Left lung (tissue), 14 donors: ENCODE measurements at places on chromosomes 13 and 19. TPM values are rescaled to one million over a fixed set of nuclear protein-coding genes. Genes with fewer than 3 reads are reported as not detected.

Gene CYP4F22
- not detected for polyA plus RNA-seq

Gene GRIN3B
- 0.60 TPM for polyA plus RNA-seq

Gene GTF2F1
- 99.1 TPM for polyA plus RNA-seq

Gene USHBP1
- 12.1 TPM for polyA plus RNA-seq

Gene PSG7
- not detected for polyA plus RNA-seq

Gene DAND5
- 0.34 TPM for polyA plus RNA-seq

Gene COL5A3
- 4.5 TPM for polyA plus RNA-seq

Gene FIZ1
- 22.6 TPM for polyA plus RNA-seq

Gene ZFP82
- 14.5 TPM for polyA plus RNA-seq

Gene TEX26
- 1.3 TPM for polyA plus RNA-seq

Gene CRX
- polyA plus RNA-seq, result 0.07 TPM

DNA sequence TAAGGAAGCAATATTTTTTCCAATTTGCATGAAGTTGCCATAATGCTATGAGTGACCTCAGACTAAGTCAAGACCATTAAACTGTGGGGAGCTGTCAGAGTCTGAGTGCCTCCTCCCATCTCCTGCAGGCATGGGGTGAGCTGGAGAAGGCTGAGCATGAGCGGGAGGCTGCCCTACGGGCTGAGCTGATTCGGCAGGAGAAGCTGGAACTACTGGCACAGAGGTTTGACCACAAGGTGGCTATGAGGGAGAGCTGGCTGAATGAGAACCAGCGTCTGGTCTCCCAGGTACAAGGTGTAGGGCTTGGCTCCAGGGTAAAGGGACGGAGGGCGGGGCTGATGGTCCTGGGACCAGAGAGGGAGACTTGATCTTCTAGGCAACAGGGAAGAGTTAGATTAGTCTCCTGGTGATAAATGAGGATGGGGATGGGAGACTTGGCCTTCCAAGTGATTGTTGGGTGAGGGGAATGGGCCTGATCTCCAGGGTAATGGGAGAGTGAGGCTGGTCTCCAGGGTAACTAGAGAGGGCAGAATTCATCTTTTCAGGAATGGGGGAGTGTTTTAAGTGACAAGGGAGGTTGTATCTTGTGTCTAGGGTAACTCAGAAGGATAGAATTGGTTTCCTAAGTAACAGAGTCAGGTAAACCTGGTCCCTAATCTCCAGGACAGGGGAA lies 36.0 kb downstream of the SPTBN4 start:
- no peak overlapping the region for H3K27ac ChIP-seq
- H3K36me3 ChIP-seq, result no peaks in the 10 kb centered on the region
- no peak for DNase-seq

GRCh38 chr13:43221611-43222010 lies 198.2 kb downstream of the DNAJC15 start:
- H3K36me3 ChIP-seq, result no peaks in the 10 kb centered on the region
- DNase-seq, result no peak
- H3K4me1 ChIP-seq, result no peaks in the 10 kb centered on the region
- no peaks in the 10 kb centered on the region for H3K27me3 ChIP-seq
- H3K27ac ChIP-seq, result no peak overlapping the region

- peaks cover 38% of the 10 kb centered on the region for H3K4me1 ChIP-seq
- H3K4me3 ChIP-seq, result no peak overlapping the region
- peak overlapping the region; percentile 77 for H3K27ac ChIP-seq
- H3K36me3 ChIP-seq, result peaks cover 57% of the 10 kb centered on the region
- no peak for DNase-seq
Measured at GRCh38 chr19:2273356-2274184, 8.4 kb downstream of the PEAK3 start.

GRCh38 chr13:58318495-58319167 lies 687.1 kb downstream of the PCDH17 start:
- no peaks in the 10 kb centered on the region for H3K4me1 ChIP-seq
- no peak overlapping the region for H3K27ac ChIP-seq
- no peaks in the 10 kb centered on the region for H3K27me3 ChIP-seq
- no peak for DNase-seq

GRCh38 chr19:11578258-11579142 lies 1.1 kb upstream of the ACP5 start:
- H3K27ac ChIP-seq, result peak overlapping the region; percentile 80
- H3K27me3 ChIP-seq, result no peaks in the 10 kb centered on the region
- H3K36me3 ChIP-seq, result no peaks in the 10 kb centered on the region
- H3K4me1 ChIP-seq, result no peaks in the 10 kb centered on the region
- H3K4me3 ChIP-seq, result peak overlapping the region; percentile 56

GRCh38 chr19:48378194-48378570 lies 13.2 kb downstream of the KDELR1 start:
- H3K27me3 ChIP-seq, result no peaks in the 10 kb centered on the region
- peaks cover 21% of the 10 kb centered on the region for H3K36me3 ChIP-seq
- no peak overlapping the region for H3K27ac ChIP-seq
- H3K4me1 ChIP-seq, result peaks cover 6% of the 10 kb centered on the region
- H3K4me3 ChIP-seq, result no peak overlapping the region

GRCh38 chr13:32427852-32428580 lies at the start of gene N4BP2L1:
TSS of gene N4BP2L1 (minus strand) at chr13:32428130. CDS start at chr13:32428082, 48 bp downstream.
- H3K4me1 ChIP-seq, result peaks cover 4% of the 10 kb centered on the region
- H3K27ac ChIP-seq, result peak within 1 kb of the TSS; percentile 84
- H3K4me3 ChIP-seq, result peak within 1 kb of the TSS; percentile 76
- no peaks in the 10 kb centered on the region for H3K36me3 ChIP-seq

DNA sequence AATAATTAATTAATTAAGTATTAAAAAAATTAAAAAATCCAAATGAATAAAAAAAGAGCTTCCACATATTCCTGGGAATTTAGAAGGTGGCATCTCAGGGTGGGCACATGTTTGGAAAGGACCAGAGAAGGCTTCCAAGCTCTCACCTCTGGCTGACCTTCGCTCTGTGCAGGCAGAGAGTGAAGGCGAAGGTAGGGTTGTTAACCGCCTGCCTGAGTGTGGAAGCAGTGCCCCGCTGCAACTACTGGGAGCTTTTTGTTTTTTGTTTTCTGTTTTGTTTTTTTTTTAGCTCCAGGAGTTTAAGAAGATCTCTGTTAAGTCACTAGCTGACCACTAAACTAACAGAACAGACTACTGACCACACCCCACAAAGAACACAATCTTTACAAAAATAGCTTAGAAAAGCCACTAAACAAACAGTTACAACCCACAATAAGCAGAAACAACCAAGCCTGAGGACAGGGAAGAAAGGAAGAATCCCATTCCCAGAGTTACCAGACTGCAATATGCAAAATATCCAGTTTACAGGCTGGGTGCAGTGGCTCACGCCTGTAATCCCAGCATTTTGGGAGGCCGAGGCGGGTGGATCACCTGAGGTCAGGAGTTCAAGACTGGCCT lies 11.4 kb downstream of the ZNF541 start:
- no peaks in the 10 kb centered on the region for H3K4me1 ChIP-seq
- H3K36me3 ChIP-seq, result no peaks in the 10 kb centered on the region
- H3K4me3 ChIP-seq, result no peak overlapping the region

GRCh38 chr19:7297742-7298141 lies 3.5 kb upstream of the INSR start:
- peaks cover 9% of the 10 kb centered on the region for H3K4me1 ChIP-seq
- no peak overlapping the region for H3K27ac ChIP-seq
- no peaks in the 10 kb centered on the region for H3K36me3 ChIP-seq
- no peak for DNase-seq
- H3K27me3 ChIP-seq, result no peaks in the 10 kb centered on the region
- H3K4me3 ChIP-seq, result no peak overlapping the region

DNA sequence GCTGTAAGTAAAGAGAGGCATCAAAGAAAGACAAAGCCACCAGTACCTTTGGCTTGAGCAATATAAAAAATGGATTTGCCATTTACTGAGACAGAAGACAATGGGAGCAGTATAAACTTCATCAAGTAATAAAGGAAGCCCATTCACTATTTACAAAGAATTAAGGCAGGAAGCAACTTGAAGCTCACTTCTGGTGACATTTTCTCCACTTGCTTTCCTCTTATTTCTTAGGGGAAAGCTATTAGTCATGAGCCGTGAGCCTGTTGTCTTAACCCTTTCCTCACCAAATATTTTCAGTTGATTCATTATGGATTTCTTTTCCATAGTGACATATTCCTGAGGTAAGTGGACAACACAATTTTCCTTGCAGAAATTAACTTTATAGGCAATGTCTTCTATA lies 156.8 kb downstream of the DNAJC3 start:
- H3K4me3 ChIP-seq, result no peak overlapping the region
- no peak for DNase-seq
- H3K36me3 ChIP-seq, result no peaks in the 10 kb centered on the region
- H3K27me3 ChIP-seq, result no peaks in the 10 kb centered on the region
- H3K4me1 ChIP-seq, result peaks cover 4% of the 10 kb centered on the region
- H3K27ac ChIP-seq, result no peak overlapping the region

GRCh38 chr19:54197121-54197520 lies 3.5 kb upstream of the RPS9 start:
- DNase-seq, result no peak
- H3K27me3 ChIP-seq, result no peaks in the 10 kb centered on the region
- H3K4me3 ChIP-seq, result no peak overlapping the region
- H3K4me1 ChIP-seq, result peaks cover 11% of the 10 kb centered on the region
- H3K27ac ChIP-seq, result no peak overlapping the region

- H3K27me3 ChIP-seq, result no peaks in the 10 kb centered on the region
- no peaks in the 10 kb centered on the region for H3K4me1 ChIP-seq
- H3K4me3 ChIP-seq, result no peak overlapping the region
- DNase-seq, result no peak
- peaks cover 9% of the 10 kb centered on the region for H3K36me3 ChIP-seq
Measured at GRCh38 chr19:7846155-7846646, 16.2 kb downstream of the EVI5L start.

DNA sequence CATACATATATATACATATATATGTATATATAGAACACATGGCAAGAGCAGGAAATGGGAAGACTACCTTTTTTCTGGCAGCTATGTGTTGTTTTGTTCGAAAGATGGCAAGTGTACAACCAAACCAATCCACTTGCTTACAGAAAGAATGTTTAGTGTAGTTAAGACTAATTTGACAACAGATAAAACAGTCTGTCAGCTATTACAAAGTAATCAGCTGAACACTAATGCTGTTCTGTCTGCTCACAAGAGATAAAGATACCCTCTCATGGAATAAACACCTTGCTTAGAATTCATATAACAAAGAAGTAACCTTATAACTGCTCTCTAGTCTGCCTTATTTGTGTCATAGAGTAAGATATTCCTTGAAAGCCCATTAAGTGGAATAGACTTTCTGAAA lies 858 bp upstream of the KCNRG start:
- no peak overlapping the region for H3K4me3 ChIP-seq
- H3K27me3 ChIP-seq, result no peaks in the 10 kb centered on the region
- peaks cover 11% of the 10 kb centered on the region for H3K4me1 ChIP-seq
- no peaks in the 10 kb centered on the region for H3K36me3 ChIP-seq
- H3K27ac ChIP-seq, result no peak overlapping the region

DNA sequence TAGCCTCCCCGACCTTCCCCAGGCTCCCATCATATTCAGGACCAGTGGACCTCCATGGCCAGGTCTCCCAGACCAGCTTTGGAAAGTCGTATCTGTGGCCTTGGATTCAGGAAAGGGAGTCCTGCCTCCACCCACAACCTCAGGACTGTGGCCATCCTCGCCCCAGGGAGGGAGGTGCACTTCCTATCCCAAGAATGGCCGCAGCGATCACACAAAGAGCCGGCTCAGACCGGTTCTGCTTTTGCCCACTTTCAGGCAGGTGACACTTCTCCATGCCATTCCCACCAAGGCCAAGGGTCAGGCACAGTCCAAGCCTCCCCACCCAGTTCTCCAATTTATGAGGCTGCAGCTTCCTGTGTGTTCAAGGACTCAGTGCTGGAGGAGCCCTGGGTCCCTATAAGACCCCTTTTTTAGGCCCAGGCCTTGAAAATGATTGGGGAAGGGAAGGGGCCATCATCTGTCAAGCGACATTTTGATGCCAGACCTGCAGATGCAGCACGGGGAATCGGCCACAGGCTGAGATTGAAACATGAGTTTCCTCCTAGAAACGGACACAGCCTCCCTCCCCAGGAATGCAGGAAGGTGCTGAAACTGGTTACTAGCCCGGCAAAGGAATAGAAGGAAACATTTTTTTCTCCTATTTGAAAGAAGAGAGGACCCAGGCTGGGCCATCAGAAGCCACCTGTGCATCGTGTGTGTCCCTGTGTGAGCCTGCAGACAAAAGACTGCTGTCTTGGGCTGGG lies 65.6 kb upstream of the USE1 start:
- H3K4me1 ChIP-seq, result no peaks in the 10 kb centered on the region
- H3K36me3 ChIP-seq, result no peaks in the 10 kb centered on the region
- H3K27me3 ChIP-seq, result no peaks in the 10 kb centered on the region
- DNase-seq, result no peak
- no peak overlapping the region for H3K4me3 ChIP-seq

- no peak for DNase-seq
- peak overlapping the region; percentile 91 for H3K4me3 ChIP-seq
- no peaks in the 10 kb centered on the region for H3K27me3 ChIP-seq
- peaks cover 11% of the 10 kb centered on the region for H3K4me1 ChIP-seq
- H3K36me3 ChIP-seq, result no peaks in the 10 kb centered on the region
Measured at GRCh38 chr19:10105509-10106099, 558 bp upstream of the PPAN start.

GRCh38 chr19:21611659-21612402 lies 106.4 kb downstream of the ZNF429 start:
- no peak overlapping the region for H3K4me3 ChIP-seq
- no peaks in the 10 kb centered on the region for H3K4me1 ChIP-seq
- no peak overlapping the region for H3K27ac ChIP-seq
- DNase-seq, result no peak
- H3K27me3 ChIP-seq, result no peaks in the 10 kb centered on the region

DNA sequence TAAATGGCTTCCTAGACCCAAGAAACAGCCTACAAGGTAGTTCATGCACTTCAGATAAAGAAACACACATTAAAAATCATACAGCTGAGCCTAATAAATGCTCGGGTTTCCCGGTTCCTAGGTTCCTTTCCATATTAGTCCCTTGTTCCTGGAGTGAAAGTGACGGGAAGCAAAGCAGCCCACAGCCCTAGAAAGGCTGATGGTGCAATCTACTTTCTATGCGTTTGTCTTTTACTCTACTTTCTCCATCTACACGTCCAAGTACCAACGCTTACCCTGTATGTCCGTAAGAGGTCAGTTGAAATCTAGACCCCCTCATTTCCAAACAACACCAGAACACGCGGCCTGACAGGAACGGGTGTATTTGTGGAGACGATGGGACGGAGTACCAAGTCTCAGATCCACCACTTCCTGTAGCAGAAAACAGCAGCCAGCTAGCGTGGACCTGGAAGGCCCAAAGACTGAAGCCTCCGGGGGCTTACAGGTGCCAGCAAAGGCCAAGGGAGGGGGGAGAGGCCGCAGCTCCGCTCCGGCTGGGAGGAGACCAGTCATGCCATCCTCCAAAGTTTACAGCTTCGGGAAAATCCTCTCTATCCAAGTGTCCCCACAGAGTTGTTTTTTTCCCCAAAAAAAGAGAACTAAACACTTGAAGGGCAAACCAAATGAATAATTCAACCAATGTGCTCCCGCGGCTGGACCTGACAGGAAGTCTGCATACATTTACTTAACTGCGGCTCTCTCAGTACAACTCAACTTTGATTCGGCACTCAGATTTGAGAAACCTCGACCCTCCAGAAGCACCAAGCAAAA lies 34.1 kb downstream of the STK24 start:
- peaks cover 73% of the 10 kb centered on the region for H3K4me1 ChIP-seq
- H3K27ac ChIP-seq, result peak overlapping the region; percentile 76
- no peak overlapping the region for H3K4me3 ChIP-seq
- no peaks in the 10 kb centered on the region for H3K27me3 ChIP-seq
- peaks cover under 1% of the 10 kb centered on the region for H3K36me3 ChIP-seq

GRCh38 chr13:35225159-35225558 lies 251.3 kb downstream of the MAB21L1 start:
- no peaks in the 10 kb centered on the region for H3K27me3 ChIP-seq
- no peak overlapping the region for H3K4me3 ChIP-seq
- H3K36me3 ChIP-seq, result no peaks in the 10 kb centered on the region
- H3K4me1 ChIP-seq, result no peaks in the 10 kb centered on the region
- DNase-seq, result no peak
